ENCODE measurements at places on chromosomes 7 and 10.

GRCh38 chr10:99995713-99996112, 14.0 kb downstream of the DNMBP start:
- DNase-seq = peak; percentile 36

DNA sequence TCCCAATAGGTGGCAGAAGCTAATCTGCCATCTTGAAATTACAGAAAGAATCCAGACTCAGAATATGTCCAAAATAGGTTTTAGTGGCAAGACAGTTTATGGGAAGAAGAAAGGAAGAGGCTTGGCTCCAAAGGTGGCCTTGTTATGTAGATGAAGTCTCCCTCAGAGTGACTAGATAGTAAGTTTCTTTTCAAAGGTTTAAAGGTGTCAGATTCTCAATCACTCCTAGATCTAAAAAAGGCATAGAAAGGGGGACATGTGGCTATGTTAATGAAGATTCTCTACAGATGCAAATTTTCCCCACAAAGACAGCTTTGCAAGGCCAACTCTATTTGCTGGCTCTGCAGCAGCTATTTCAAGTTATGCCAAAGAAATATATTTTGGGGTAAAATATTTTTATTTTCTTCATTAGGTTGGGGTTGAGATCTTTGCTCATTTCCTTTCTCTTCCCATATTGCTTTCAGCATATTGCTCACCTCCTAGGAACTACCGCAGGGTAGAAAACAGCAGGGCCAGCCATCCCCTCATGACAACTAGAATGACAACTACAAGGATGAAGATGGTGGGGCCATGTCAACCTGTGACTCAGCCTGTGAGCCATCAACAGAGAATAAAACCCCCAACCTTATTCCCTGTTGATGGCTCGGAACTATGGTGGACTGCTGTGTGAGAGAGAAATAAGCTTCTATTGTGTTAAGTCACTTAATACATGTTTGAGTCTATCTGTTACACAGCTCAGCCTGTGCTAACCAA, 274.0 kb upstream of the GALNT17 start:
- DNase-seq = no peak

GRCh38 chr10:89669985-89670384, 24.9 kb upstream of the PANK1 start:
- no peak for DNase-seq

DNA sequence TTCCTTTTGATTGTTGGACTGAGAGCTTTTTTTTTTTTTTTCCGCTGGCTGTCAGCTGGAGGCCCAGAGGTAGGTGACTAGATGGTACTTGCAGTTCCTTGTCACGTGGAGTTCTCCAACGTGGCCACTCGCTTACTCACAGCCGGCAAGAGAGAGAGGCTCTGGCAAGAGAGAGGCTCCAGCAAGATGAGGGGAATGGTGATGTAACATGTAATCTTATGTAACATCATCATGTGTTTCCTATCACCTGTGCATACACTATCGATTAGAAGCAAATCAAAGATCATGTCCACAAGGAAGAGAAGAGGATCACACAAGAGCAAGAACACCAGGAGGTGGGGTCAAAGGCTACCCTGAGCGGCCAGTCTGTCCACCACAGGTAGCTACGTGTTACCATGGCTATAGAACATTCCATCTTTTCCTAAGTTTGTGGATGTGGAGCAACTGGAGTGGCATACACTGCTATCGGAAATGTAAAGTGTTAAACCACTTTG, 4.0 kb upstream of the BORCS7 start:
- no peak for DNase-seq

GRCh38 chr10:78960316-78960800, 108.4 kb upstream of the ZMIZ1 start:
- DNase-seq = no peak

DNA sequence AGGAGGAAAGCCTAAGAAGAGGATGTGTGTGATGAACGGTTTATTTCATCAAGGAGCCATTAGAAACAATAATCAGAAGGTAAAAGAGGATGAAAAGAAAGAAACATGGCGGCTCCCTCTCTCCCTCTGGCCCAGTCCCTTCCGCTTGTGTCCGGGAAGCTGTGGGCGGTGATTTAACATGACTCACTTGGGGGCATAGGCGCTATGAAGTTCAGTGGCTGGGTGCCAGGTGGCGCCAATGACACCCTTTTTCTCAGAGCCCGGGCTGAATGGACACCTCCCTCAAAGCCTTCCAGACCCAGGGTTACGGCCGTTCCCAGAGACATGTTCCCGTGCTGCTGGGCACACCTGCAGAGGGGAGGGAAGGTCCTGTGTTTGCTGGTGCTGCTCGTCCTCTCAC, 244.0 kb downstream of the SKAP2 start:
- DNase-seq = peak; percentile 20

Data from NAMALWA (cell line).